Left lung (tissue), 14 donors: ENCODE measurements at places on chromosomes 7 and 10. TPM values are rescaled to one million over a fixed set of nuclear protein-coding genes. Genes with fewer than 3 reads are reported as not detected.
A peak's percentile ranks its signal among the peaks of the same experiment; 100 is the strongest.

Gene MOGAT3
- not detected for total RNA-seq

GRCh38 chr7:47444376-47445098, 137.4 kb downstream of the TNS3 start:
- H3K4me1 ChIP-seq: no peaks in the 10 kb centered on the region
- no peaks in the 10 kb centered on the region for H3K27me3 ChIP-seq
- H3K36me3 ChIP-seq: peaks cover 14% of the 10 kb centered on the region
- DNase-seq: no peak

Gene PRKAR2B
- total RNA-seq: 4.3 TPM

Gene ATRNL1
- 0.26 TPM for total RNA-seq

DNA sequence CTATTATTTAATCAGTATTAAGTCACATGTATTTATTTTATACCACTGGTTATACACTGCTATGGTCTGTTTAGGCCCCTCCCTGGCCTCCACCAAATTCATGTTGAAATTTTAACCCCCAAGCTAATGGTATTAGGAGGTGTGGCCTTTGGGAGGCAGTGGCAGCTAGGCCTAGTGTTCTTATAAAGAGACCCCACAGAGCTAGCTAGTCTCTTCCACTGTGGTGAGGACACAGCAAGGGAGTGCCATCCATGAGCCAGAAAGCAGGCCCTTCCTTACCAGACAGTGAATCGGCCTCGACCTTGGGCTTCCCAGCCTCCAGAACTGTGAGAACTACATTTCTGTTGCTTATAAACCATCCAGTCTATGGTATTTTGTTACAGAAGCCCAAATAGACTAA, 28.7 kb downstream of the RBM48 start:
- no peaks in the 10 kb centered on the region for H3K27me3 ChIP-seq
- peaks cover 27% of the 10 kb centered on the region for H3K36me3 ChIP-seq
- H3K4me3 ChIP-seq: no peak overlapping the region
- no peak for DNase-seq

GRCh38 chr7:5230265-5231067, 40.4 kb downstream of the WIPI2 start:
- DNase-seq: no peak
- no peak overlapping the region for H3K27ac ChIP-seq

- no peak overlapping the region for H3K27ac ChIP-seq
- H3K4me1 ChIP-seq: no peaks in the 10 kb centered on the region
- no peaks in the 10 kb centered on the region for H3K27me3 ChIP-seq
Measured at GRCh38 chr10:109988212-109988596, 19.6 kb upstream of the ADD3 start.

- no peaks in the 10 kb centered on the region for H3K27me3 ChIP-seq
- peaks cover 4% of the 10 kb centered on the region for H3K36me3 ChIP-seq
- H3K27ac ChIP-seq: no peak overlapping the region
- H3K4me1 ChIP-seq: no peaks in the 10 kb centered on the region
- H3K4me3 ChIP-seq: no peak overlapping the region
Measured at GRCh38 chr7:2289111-2289586, 25.1 kb downstream of the SNX8 start.

Gene MACC1
- total RNA-seq: 36.2 TPM

Gene HOXA4
- total RNA-seq: 7.6 TPM

DNA sequence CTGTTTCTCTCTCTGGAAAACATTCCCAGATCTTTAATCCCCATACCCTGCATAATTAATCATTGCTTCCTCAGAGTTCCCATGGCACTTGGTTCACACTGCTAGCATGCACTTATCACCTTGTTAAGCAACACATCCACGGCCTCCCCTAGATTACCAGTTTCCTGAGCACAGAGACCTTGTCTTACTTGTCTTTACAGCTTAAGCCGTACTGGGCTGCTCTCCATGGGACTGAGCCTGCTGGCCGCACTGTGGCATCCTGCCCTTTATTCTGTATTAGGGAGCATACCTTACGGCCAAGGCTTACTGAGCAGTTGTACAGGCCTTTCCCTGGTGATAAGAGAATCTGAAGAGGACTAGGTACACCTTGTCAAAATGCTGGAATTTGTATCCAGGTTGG, 190.2 kb downstream of the REEP3 start:
- peak; percentile 27 for DNase-seq
- H3K27me3 ChIP-seq: no peaks in the 10 kb centered on the region
- H3K4me1 ChIP-seq: peaks cover 15% of the 10 kb centered on the region
- no peak overlapping the region for H3K4me3 ChIP-seq
- H3K27ac ChIP-seq: peak overlapping the region; percentile 63

Gene SVOPL
- total RNA-seq: not detected

- no peak overlapping the region for H3K4me3 ChIP-seq
- H3K4me1 ChIP-seq: no peaks in the 10 kb centered on the region
- no peak overlapping the region for H3K27ac ChIP-seq
- DNase-seq: no peak
- no peaks in the 10 kb centered on the region for H3K27me3 ChIP-seq
Measured at GRCh38 chr10:113576852-113577251, 24.0 kb downstream of the HABP2 start.

DNA sequence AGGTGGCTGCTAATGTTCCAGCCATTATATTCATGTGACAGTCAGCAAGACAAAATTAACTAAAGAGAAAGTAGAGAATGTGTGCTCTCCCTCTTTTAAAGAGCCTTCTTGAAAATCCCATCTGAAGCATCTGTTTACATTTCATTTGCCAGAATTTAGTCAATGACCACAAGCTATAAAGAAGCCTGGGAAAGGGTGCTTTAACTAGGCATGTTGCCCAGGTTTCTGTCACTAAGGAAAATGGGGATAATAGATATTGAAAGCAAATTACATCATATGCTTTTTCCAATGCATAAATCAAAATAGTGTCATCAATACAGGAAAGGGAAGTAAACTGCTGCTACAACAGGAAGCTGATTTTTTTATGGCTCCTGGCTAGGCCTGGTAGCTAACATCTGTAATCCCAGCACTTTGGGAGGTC, 67.7 kb downstream of the ELAPOR2 start:
- no peaks in the 10 kb centered on the region for H3K36me3 ChIP-seq
- H3K4me3 ChIP-seq: no peak overlapping the region
- no peak overlapping the region for H3K27ac ChIP-seq
- H3K27me3 ChIP-seq: no peaks in the 10 kb centered on the region
- no peak for DNase-seq
- peaks cover 7% of the 10 kb centered on the region for H3K4me1 ChIP-seq

- peaks cover 12% of the 10 kb centered on the region for H3K36me3 ChIP-seq
- no peaks in the 10 kb centered on the region for H3K27me3 ChIP-seq
- H3K4me1 ChIP-seq: peaks cover 2% of the 10 kb centered on the region
- no peak overlapping the region for H3K27ac ChIP-seq
Measured at GRCh38 chr10:88920986-88921593, 31.5 kb downstream of the ACTA2 start.

DNA sequence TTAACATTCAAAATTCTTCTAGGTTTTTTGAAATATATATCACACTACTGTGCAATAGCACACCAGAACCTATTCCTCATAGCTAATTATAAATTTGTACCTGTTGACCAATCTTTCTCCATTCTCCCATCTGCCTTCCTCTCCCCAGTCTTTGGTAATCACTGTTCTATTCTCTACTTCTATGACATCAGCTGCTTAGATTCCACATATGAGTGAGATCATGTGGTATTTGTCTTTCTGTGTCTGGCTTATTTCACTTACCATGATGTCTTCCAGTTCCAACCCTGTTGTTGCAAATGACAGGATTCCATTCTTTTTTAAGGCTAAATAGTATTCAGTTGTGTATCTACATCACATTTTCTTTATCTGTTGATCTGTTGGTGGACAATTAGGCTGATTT, 54.4 kb upstream of the CCDC6 start:
- H3K4me1 ChIP-seq: no peaks in the 10 kb centered on the region
- H3K27me3 ChIP-seq: no peaks in the 10 kb centered on the region
- no peak for DNase-seq
- H3K36me3 ChIP-seq: no peaks in the 10 kb centered on the region
- H3K4me3 ChIP-seq: no peak overlapping the region
- H3K27ac ChIP-seq: no peak overlapping the region

DNA sequence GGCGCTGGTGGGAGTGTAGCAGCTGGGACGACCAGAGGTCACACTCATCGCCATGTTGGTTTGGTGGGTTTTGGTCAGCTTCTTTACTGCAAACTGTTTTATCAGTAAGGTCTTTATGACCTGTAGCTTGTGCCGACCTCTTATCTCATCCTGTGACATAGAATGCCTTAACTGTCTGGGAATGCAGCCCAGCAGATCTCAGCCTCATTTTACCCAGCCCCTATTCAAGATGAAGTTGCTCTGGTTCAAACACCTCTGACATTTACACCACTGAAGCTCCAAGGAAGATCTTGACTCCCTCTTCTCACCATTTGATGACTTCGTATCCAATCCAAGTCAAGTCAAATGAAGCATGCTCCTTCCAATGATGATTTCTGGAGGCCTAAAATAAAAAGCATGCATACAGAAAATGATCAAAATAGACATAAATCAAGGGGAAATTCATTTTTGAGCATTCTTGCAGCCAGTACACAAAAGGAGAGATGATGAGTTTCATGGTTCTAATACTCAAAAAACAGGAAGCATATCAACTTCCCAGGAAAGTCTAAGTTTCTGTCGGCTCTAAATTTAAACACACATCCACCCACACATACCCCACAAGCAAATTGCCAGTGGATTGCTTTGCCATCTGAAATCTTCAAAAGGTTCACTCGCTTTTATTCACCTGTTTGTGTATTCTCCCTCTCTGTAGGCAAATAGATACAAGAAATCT, 2.4 kb upstream of the PSMG3 start:
- no peaks in the 10 kb centered on the region for H3K36me3 ChIP-seq
- H3K4me1 ChIP-seq: peaks cover 28% of the 10 kb centered on the region
- no peak overlapping the region for H3K27ac ChIP-seq
- DNase-seq: no peak
- H3K27me3 ChIP-seq: no peaks in the 10 kb centered on the region

Gene RET
- 0.97 TPM for total RNA-seq

Gene FAM185A
- 7.7 TPM for total RNA-seq

DNA sequence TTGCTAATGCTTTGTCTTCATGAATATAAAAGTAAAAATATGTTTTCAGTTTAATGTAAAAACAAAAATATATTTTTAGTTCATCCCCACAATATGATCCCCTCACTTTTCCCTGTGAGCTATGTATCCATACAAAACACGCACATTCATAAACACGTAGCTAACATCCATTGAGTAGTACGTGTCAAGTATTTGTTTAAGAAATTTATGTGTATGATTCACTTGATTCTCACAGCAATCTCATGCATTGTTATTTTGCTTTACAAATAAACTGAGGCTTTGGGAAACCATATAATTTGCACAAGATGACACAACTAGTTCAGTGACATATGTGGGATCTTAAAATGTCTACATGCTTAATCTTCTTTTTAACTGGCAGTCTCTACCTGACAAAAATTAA, 329.6 kb upstream of the SEMA3C start:
- no peaks in the 10 kb centered on the region for H3K36me3 ChIP-seq
- no peaks in the 10 kb centered on the region for H3K27me3 ChIP-seq
- H3K27ac ChIP-seq: no peak overlapping the region

- H3K36me3 ChIP-seq: no peaks in the 10 kb centered on the region
- H3K4me1 ChIP-seq: no peaks in the 10 kb centered on the region
- H3K27me3 ChIP-seq: no peaks in the 10 kb centered on the region
- no peak overlapping the region for H3K27ac ChIP-seq
Measured at GRCh38 chr7:41052736-41053135, 650.2 kb downstream of the INHBA start.

Gene RPEL1
- total RNA-seq: 0.13 TPM

GRCh38 chr7:85719981-85720953, 533.4 kb upstream of the SEMA3D start:
- peak; percentile 68 for DNase-seq
- no peaks in the 10 kb centered on the region for H3K27me3 ChIP-seq
- peaks cover 23% of the 10 kb centered on the region for H3K4me1 ChIP-seq
- H3K36me3 ChIP-seq: no peaks in the 10 kb centered on the region
- H3K27ac ChIP-seq: peak overlapping the region; percentile 67
- no peak overlapping the region for H3K4me3 ChIP-seq

Gene ADGRA1
- not detected for total RNA-seq

Gene ACTA2
- total RNA-seq: 558 TPM

DNA sequence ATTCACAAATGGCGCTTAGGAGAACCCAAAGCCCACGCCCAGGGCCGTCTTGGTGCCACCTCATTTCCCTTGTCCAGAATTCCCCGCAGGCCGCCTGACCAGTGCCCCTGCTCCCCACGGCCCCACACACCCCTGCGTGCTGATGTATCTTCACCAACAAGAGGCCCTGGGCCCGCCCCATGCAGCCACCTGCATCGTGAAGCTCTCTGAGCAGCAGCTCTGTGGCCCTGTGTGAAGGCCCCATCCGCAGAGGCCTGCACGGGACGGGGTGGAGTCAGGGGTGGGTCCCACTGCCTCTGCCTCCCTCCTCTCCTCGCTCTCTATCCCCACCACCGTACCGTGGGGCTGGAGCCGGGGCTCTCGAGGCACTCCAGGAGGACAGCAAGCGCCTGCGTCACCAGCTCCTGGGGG, 14.7 kb downstream of the BRAT1 start:
- no peak overlapping the region for H3K27ac ChIP-seq
- no peak overlapping the region for H3K4me3 ChIP-seq
- no peaks in the 10 kb centered on the region for H3K36me3 ChIP-seq
- no peaks in the 10 kb centered on the region for H3K27me3 ChIP-seq
- no peaks in the 10 kb centered on the region for H3K4me1 ChIP-seq

DNA sequence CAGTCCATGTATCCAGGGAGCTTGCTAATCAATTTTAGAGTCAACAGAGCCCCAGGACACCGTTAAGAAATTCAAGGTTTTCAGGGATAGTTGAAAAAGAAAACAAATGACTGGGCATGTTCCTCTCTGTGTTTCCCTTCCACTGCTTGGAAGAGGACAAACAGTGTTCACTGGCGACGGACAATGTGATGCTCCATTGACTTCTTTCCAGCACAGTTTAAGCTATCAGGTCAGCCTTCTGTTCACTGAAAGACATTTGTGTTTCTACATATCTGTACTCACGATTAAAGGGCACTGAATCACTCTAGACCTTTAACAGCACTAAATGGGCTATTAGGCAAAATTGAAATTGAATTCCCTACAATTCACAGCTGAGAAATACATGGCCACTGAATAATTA, 123.6 kb downstream of the RNLS start:
- no peak overlapping the region for H3K27ac ChIP-seq
- H3K27me3 ChIP-seq: no peaks in the 10 kb centered on the region
- no peak overlapping the region for H3K4me3 ChIP-seq
- H3K4me1 ChIP-seq: no peaks in the 10 kb centered on the region
- DNase-seq: no peak
- no peaks in the 10 kb centered on the region for H3K36me3 ChIP-seq

DNA sequence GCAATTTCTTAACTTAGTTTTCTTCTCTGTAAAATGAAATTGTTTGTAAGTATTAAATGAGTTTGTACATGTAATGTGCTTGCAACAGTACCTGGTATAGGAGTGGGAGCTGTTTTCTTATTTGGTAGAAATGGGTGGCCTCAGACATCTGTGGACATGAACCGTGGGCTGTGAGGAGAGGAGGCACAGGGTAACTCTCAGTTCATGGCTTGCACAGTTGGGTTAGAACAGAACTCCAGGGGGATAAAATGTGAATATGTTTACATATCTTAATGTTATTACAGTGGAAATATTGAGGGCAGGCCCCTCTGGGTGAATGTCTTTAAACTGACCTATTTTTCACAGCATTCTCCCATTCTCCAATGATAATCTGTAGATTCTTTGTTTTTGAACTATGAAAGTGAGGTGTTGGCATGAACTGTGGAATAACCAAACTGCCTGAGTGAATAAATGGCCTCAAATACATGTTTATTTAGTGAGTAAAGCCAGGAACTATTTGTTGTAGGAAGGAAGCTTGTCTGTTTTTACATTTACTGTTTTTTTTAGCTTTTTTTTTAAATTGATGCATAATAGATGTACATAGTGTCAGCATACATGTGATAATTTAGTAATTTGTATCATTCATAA, 2.6 kb downstream of the ABCA13 start:
- H3K27ac ChIP-seq: no peak overlapping the region
- H3K36me3 ChIP-seq: no peaks in the 10 kb centered on the region
- no peak for DNase-seq
- no peaks in the 10 kb centered on the region for H3K27me3 ChIP-seq
